DMS79 treated with DMSO at 0.1 percent for 48 hours (cell line): ENCODE measurements at places on chromosomes 3 and 15.

- DNase-seq, result peak; percentile 69
Observed at GRCh38 chr15:70101459-70102113, 3.9 kb upstream of the TLE3 start.

DNA sequence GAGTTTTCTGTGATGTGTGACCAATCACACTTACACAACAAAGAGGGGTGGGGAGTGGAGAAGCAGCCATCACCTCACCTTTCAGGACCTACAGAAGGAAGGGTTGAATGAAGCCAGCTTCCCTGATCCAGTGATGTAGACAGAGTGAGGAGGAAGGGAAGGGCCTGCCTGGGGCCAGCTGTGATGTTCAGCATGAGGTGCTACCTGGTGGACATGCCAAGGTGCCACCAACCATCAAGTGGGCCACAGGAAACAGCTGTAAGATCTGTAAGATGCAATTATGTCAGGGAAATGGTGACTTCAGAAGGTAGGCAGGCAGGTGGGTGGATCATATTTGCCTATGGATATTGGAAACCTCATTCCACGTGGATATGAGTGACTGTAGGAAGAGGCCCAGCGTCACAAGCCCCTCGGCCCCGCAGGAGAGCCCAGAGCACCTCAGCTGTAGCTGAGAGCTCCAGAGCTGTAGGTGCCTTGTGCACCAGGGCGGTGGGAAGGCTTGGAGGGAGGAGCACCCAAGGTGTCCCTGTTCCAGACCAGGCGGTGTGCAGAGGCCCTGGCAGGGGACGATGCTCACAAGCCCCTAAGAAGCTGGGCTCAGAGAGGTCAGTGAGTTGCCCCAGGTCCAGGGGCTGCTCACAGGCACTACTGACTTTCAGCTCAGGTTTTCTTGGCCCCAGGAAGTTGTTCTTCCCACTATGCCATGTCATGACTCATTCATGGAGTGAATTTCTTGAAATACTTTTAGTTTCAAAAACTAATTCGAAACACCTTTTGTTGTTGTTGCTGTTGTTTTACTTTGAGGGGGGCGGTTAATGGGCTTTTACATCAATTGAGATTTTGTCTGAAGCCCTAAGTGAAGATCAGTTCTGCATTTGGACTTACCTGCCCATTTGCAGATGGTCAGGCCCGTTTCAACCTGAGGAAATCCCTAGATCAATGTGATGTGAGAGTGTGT lies 94.2 kb upstream of the ALDH1A3 start:
- DNase-seq, result no peak

DNA sequence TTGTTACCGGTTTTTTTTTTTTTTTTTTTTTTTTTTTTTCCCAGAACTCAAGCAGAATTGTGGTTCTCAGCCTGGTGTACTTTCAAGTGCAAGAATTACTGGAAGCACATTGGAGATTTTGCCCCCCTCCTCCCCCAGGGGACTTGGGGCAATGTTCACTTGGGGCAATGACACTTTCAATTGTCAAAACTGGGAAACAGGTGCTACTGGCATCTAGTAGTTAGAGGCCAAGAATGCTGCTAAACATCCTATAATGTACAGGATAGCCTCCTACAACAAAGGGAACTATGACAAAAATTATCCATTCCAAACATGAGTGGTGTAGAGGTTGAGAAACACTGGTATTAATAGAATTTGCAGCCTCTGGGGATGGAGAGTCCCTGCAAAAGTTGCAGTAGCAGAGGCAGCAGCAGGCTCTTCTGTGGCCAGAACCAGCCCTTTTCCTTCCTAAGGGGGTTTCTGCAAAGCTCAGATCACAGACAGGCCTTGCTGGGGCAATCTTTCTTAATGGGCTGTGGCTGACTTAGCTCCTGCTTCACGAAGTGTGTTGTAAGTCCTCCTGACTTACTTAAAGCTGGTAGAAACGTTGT lies 144.3 kb upstream of the MRPS22 start:
- DNase-seq, result no peak

- no peak for DNase-seq
Observed at GRCh38 chr3:38519651-38520050, 23.5 kb downstream of the EXOG start.

- no peak for DNase-seq
Observed at GRCh38 chr3:56633181-56633580, 49.9 kb downstream of the TASOR start.

DNA sequence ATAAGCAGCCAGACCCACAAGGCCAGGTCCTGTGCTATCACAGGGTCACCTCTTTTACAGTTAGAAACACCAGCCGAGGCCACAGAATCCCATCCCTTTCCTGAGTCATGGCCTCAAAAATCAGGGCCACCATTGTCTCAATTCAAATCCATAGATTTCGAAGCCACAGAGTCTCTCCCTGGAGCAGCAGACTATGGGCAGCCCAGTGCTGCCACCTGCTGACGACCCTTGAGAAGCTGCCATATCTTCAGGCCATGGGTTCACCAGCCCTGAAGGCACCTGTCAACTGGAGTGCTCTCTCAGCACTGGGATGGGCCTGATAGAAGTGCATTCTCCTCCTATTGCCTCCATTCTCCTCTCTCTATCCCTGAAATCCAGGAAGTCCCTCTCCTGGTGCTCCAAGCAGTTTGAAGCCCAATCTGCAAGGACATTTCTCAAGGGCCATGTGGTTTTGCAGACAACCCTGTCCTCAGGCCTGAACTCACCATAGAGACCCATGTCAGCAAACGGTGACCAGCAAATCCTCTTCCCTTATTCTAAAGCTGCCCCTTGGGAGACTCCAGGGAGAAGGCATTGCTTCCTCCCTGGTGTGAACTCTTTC lies 39.6 kb downstream of the TGM4 start:
- DNase-seq, result peak; percentile 22

GRCh38 chr3:197811343-197811742 lies 20.3 kb downstream of the LRCH3 start:
- DNase-seq, result no peak

DNA sequence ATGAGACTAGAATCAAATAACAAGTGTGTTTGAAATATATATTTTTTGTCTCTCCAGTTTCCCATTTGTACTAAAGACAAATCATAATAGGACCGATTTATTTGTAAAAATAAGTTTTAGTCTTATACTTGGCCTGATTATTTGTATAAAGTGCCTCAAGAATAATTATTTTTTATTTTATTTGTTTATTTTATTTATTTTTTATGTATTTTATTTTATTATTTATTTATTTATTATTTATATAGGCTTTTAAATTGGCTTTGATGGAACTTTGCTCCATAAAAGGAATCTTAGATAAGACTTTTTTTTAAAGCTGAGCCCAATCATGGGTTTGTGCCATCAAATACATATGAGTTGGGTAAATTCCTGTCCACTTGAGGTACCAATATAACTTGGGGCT lies 22.2 kb upstream of the ZNF80 start:
- DNase-seq, result no peak

- peak; percentile 24 for DNase-seq
Observed at GRCh38 chr15:70348226-70348543, 250.5 kb upstream of the TLE3 start.

DNA sequence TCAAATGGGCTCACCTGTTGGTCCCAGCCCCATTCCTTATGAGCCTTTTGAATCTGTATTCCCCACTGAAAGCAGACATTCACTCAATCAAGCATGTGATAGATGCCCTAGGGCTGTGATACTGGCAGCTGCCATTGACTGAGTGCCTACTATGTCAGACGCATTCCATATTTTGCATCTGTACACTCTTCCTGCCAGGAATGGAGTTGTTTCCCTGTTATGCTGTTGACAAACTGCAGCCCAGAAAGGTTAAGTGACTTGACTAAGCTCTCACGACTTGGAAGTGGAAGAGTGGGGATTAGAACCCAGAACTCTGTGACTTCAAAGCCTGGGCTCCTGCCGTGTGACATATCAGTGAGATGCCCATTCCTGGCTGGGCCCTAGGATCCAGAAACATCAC lies 211.4 kb downstream of the RPLP1 start:
- DNase-seq, result no peak

- DNase-seq, result no peak
Observed at GRCh38 chr15:98384328-98385029, 263.9 kb upstream of the IGF1R start.

- no peak for DNase-seq
Observed at GRCh38 chr3:11593318-11594034, 50.2 kb downstream of the VGLL4 start.

GRCh38 chr3:97037294-97037943 lies 223.0 kb downstream of the EPHA6 start:
- no peak for DNase-seq

DNA sequence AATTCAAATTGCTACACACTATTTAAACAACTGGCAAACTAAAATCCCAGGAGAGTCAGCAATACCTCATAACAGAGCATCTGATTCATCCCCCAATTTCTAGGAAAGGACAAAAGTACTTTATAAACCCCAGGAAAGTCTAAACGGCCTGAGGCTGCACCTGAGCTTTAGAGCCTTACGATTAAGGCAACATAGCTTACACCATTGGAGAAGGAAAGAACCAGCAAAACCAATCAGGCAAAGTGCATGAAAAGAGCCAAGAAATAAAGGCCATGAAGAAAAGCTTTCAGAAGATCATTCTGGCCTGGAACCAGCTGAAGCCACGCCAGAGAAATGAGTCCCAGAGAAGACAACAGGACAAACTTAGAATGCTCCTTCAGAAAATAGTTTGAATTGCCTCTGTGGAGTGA lies 48.1 kb downstream of the PTPN9 start:
- no peak for DNase-seq

GRCh38 chr15:31236184-31237042 lies 90.2 kb upstream of the KLF13 start:
- DNase-seq, result peak; percentile 39

DNA sequence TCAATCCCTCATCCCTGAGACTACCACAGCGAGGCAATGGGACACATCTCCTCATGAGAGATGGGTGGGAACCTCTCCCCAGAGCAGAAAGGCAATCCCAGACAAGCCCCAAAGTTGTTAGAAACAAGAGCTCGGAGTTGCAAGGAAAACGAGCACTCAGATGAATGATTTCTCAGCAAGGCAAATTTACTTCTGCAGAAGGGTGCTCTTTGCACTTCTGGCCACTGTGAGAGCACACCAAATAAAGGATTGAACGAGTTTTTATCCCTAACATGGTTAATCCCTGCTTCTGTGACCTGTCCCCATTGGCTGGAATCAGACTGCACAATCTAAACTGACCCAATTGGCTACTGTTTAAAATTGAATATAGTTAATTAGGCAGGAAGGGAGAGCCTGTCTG lies 339.1 kb upstream of the POU1F1 start:
- DNase-seq, result no peak
